Gastroesophageal sphincter (tissue), 4 donors: ENCODE measurements at places on chromosomes 1 and 21.

DNA sequence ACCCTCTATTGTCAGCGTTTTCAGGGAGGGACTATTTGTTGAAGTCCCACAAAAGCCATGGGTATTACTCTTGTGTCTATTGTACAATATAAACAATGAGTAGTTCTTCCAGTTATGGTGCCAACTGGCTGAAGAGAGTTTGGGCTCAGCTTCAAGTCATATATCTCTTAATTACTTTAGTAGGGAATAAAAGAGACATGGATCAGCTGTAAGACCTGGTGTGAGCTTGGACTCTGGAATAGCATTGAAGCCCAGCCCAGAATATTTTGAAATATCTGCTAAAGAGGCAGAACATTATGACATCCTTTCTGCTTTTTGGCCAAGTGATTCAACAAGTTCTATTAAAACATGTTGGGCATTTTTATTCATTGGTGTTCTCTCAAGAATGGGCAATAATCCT is 224.9 kb downstream of the BACH1 start:
- ATAC-seq = peak; percentile 84
- H3K4me1 ChIP-seq = no peaks in the 10 kb centered on the region
- no peaks in the 10 kb centered on the region for H3K27me3 ChIP-seq
- no peaks in the 10 kb centered on the region for H3K36me3 ChIP-seq
- H3K4me3 ChIP-seq = no peak overlapping the region

DNA sequence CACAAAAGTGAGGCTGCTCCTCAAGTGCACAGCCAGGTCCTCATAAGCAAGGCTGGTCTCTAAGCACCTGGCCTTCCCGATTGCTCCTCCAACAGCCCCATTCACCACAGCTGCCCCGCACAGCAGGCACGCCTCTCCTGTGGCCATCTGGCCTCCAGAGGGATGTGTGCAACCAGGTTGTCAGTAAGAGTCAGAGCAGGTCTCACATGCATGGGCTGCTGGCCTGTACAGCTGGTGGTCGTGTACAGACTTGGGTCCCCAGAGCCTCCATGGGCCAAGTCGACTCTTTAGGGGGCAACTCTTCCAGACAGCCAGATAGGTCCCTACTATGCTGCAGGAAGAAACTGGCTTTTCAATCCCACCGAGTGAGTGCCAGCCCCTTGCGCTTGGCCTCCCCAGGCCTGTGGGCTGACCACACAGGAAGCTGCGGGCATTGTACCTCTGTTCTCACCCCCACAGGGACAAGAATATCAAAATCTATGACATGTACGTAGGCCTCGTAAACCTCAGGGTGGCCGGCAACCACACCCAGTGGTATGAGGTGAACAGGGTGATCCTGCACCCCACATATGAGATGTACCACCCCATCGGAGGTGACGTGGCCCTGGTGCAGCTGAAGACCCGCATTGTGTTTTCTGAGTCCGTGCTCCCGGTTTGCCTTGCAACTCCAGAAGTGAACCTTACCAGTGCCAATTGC is 1.4 kb downstream of the PRSS38 start:
- H3K27me3 ChIP-seq = no peaks in the 10 kb centered on the region
- no peak overlapping the region for H3K27ac ChIP-seq
- no peak overlapping the region for H3K4me3 ChIP-seq

DNA sequence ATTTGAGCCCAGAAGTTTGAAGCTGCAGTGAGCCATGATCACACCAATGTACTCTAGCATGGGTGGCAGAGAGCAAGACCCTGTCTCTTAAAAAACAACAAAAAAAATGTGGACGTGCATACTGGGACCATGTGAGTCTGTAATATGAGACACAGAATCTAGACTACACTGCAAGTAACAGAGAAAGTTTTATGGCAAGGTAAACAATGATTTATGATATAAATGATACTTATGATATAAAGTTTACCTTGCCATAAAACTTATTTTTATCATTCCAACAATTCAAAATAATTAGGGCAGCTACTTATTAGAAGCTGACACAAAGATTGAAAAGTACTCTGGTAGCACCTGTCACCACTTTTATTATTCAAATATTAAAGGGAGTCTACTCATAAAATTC is 34.7 kb downstream of the WDR26 start:
- no peaks in the 10 kb centered on the region for H3K4me1 ChIP-seq
- no peaks in the 10 kb centered on the region for H3K27me3 ChIP-seq
- ATAC-seq = no peak
- no peak overlapping the region for H3K4me3 ChIP-seq
- no peak overlapping the region for H3K27ac ChIP-seq

DNA sequence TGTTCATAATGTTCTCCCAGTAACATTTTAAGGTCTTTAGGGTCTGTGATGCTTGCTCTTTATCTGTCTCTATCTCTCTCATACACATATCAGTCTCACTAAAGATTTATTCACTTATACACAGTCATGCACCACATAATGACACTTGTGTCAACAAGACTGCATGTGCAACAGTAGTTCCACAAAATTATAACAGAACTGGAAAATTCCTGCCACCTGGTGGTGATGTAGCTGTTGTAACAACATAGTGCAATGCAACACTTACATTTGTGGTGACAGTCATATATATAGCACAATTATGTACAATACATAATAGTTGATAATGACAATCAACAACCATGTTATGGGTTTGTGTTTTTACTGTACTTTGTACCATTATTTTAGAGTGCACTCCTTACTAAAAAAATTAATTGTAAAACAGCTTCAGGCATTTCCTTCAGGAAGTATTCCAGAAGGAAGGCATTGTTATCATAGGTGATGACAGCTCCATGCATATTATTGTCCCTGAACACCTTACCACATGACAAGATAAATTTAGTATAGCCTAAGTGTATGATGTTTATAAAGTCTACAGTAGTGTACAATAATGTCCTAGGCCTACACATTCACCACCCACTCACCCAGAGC is 8.1 kb downstream of the TDRD5 start:
- no peaks in the 10 kb centered on the region for H3K36me3 ChIP-seq
- no peak overlapping the region for H3K27ac ChIP-seq
- no peak overlapping the region for H3K4me3 ChIP-seq
- H3K27me3 ChIP-seq = peaks cover 14% of the 10 kb centered on the region
- H3K4me1 ChIP-seq = no peaks in the 10 kb centered on the region
- ATAC-seq = no peak

DNA sequence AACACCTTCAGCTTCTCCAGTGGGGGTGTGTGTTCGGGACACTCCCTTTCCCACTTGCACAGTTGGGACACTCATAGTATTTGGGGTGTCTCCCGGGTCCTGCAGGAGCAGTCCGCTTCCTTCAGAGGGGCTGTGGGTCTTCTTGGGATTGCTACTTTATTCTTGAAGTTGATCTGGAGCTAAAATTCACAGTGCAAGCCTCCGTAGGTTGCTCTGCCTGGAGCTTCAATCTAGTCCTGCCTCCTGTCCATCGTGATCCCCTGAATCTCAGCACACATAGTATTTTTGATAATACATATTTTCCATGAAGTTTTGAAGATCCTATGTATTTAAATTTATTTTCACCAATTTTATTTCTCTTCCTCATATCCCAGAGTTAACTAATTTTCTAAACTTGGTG is 902.1 kb downstream of the LTN1 start:
- H3K36me3 ChIP-seq = no peaks in the 10 kb centered on the region
- peaks cover 5% of the 10 kb centered on the region for H3K4me1 ChIP-seq
- H3K27me3 ChIP-seq = no peaks in the 10 kb centered on the region
